ENCODE measurements at places on chromosomes 6 and 20.

DNA sequence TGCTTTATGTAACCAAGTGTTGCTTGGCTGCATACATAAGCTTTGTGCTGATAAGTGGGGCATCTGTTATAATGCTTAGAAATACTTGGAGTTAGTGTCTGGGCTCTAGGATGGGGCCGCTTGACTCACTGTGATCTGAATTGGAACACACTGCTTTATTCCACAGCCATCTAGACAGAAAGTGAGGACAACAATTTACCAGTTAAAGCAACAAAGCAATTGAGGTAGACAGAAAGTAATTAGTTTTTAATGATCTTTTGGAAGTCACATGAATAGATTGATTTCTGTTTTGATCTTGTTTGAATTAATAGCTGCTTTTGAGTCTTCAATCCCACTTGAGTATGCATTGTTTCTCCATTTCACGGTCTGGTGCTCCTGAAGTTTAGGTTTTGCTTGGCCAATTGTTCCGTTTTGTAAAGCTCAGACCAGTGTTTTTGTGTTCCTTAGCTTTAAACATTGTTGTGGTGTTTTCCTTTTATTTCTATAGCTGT, 157.5 kb downstream of the TRMT11 start:
- DNase-seq: no peak

DNA sequence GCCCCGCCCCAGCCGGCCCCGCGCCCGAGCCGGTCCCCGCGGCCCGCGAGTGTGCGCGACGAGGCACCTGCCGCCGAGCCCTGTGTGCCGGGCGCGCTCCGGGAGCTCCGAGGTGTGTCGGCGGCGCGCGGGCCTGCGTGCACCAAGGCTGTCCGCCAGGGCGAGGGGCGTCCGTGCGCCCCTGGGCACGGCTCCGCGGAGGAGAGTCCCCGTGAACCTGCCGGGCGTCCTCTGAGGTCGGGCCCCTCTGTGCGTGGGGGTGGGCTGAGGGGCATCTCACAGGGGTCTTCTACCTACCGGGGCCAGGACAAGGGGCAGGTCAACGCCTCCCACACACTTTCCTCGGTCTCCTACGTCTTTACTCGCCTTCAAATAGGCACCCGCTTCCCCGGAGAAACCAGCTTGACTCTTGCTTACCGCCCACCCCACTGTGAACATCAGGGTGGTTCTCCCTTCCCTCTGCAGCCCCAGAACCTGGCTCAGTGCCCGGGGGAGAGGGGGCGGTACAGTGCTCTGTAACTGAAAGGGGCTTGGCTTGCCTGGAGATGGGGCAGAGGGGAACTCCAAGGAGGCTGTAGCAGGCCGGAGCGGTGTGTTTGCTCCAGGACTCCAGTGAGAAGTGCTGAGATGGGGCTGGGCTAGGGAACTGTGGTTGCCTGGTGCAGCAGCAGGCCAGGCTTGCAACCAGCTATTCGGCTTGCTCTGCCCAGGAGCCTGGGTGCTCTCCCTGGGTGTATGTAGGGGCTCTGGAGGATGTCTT, at the start of gene SAMD10:
Gene SAMD10, minus strand, starts transcription at position 86 of the 760 bp plus-strand sequence. CDS start 175 bp downstream, outside the sequence.
- peak; percentile 62 for DNase-seq

- no peak for DNase-seq
Observed at GRCh38 chr6:89458704-89459103, 25.8 kb downstream of the ANKRD6 start.

DNA sequence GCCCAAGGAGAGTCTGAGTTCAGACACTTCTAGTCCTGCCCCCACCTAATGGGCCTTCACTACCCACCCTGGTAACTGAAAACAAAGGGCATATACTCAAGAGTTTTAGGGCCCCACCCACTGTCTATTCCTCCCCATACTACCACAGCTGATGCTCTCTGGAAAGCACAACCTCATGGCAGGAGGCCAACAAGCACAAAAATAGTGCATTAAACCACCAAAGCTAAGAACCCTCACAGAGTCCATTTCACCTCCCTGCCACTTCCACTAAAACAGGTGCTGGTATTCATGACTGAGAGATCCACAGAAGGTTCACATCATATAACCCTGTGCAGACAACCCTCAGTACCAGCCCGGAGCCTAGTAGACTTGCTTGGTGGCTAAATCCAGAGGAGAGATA, 132.1 kb upstream of the ADGRB3 start:
- no peak for DNase-seq

GRCh38 chr6:117487821-117488220, 5.3 kb downstream of the DCBLD1 start:
- DNase-seq: no peak

DNA sequence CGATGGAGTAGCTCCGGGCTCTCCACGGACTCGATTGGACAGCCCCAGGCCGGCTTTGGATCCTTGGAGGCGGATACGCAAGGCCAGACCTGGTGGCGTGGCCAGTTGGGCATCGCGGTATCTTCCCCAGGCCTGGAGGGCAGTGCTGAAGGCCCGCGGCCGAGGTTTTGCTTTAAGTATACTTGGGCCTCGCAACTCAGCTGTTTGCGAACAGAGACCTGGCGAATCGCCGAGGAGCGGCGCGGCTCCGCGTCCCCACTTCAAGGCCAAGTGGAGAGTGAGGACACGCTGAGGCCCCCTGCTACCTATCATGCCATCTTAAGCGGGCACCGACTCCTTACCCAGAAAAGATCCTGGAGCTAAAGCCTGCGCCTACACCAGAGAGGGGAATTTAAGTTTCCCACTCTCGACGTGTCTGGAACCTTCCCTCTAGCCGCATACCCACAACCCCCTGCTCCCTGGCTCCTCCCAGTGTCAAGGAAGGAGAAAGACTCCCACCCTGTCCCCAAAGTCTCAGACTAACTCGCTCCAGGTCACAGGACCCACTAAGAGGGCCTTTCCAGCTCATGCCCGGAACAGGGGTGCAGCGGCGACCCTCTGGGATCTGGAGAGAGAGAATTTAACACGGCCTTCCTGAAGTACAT, 4.1 kb downstream of the LINC00237 start:
- DNase-seq: no peak

- DNase-seq: no peak
Observed at GRCh38 chr20:38209054-38209675, 44.1 kb upstream of the TGM2 start.

GRCh38 chr20:17936761-17937732, 31.5 kb downstream of the SNX5 start:
- no peak for DNase-seq

GRCh38 chr20:24702501-24703283, 233.3 kb downstream of the SYNDIG1 start:
- no peak for DNase-seq

- DNase-seq: no peak
Observed at GRCh38 chr20:41001497-41001896, 27.1 kb upstream of the TOP1 start.

- DNase-seq: no peak
Observed at GRCh38 chr20:14470231-14470899, 133.0 kb upstream of the FLRT3 start.

DNA sequence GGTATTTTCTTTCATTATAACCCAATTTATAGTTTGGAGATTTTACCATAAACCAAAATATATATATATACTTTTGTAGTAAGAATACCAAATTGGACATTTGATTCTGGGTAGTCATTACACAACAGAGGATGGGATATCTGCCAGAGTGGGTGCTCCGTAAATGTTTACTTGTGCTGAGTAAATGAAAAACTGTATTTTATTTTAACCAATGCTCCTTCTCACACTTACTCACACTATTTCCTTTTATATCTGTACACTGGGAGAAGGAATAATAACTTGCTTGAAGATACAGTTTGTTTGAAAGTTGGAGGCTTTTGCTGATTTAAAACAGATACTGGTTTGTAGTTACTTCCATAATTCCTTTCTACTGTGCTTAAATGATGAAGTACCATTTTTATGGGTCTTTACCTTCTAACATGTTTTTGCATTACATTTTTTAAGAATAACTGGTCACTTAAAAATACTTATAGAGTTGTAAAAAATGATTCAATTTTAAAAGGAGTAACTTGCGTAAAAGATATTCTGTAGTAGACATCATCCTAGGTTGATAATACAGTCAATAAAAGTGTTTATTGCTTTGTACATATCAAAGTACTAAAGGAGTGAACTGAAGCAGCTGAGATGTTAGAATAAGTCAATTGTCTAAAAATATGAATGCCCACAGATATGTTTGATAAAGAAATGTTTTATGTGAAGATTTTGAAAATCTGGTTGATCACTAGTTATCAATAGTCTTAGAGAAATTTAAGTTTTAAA, 411.7 kb downstream of the UTRN start:
- DNase-seq: no peak

DNA sequence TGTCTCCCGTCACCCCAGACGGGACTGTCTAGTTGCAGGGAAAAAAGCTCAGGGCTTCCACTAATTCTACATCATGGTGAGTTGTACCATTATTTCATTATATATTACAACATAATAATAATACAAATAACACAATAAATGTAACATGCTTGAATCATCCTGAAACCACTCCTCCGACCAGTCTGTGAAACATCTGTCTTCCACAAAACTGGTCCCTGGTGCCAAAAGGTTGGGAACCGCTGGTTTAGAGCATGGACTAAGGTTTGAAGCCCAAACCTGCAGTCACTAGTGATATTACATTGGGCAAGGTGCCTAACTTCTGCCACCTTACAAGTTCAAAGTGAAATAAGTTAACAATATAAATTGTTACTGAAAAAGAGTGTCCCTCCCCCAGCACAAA, 175.7 kb downstream of the PDE10A start:
- DNase-seq: no peak

GRCh38 chr20:10419550-10420133, 14.4 kb downstream of the MKKS start:
- DNase-seq: no peak

DNA sequence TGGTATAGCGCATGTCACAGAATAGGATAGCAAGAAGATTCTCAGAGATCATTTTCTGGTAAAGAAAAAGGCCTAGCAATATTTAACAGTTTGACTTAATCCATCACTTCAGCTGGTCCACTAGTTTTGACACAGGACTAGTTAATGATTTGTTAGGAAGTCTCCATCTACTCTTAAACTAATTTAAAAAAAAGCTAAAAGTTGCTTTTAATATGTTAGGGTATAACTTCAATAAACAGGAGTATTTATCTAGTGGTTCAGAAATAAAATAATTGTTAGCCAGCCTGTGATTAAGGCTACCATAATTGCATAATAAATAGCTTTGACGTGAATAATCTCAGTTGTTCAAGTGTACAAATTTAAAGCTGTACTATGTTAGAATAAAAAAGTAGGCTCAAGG, 195.6 kb downstream of the FUT9 start:
- no peak for DNase-seq

DNA sequence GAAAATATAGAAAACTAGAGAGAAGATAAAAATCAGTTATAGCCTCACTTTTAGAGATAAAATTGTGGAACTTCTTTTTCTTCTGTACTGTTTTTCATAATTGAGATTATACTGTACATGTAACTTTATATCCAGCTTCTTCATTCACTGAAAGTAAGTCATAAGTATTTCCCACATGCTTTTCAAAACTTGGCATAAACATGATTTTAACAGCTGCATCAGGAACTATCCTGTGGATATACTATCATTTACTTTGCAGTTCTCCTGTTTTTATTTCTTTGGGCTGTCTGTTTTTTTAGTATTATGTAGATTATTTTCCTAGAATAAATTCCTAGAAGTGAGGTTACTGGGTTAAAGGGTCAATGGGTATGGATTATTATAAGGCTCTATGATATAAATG, 14.8 kb downstream of the DSTN start:
- no peak for DNase-seq

DNA sequence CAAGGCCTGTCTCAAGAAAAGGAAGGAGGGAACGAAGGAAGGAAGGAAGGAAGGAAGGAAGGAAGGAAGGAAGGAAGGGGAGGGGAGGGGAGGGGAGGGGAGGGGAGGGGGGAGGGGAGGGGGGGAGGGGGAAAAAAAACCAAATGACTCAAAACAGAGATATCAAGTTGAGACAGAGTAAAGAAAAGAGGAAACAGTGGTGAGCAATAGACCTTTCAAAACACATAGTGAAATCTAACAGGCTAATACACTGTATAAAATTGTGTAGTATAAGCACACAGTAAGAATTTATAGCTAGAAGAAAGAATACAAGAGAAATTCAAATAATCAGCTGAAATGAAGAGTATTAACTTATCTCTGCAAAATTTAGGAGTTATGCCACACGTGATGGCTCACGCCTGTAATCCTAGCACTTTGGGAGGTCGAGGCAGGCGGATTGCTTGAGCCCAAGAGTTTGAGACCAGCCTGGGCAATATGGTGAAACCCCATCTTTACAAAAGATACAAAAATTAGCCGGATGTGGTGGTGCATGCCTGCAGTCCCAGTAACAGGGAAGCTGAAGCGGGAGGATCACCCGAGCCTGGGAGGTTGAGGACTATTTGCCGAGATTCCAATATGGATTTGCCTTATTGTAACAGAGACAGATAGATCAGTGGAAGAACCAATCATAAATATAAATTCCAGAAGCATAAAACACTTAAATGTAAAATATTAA, 123.2 kb downstream of the PRND start:
- DNase-seq: no peak

- no peak for DNase-seq
Observed at GRCh38 chr6:93047033-93047432, 372.3 kb downstream of the EPHA7 start.

- DNase-seq: no peak
Observed at GRCh38 chr6:129312880-129313279, 397.1 kb downstream of the ARHGAP18 start.

- no peak for DNase-seq
Observed at GRCh38 chr6:7087066-7087465, 20.7 kb upstream of the RREB1 start.

DNA sequence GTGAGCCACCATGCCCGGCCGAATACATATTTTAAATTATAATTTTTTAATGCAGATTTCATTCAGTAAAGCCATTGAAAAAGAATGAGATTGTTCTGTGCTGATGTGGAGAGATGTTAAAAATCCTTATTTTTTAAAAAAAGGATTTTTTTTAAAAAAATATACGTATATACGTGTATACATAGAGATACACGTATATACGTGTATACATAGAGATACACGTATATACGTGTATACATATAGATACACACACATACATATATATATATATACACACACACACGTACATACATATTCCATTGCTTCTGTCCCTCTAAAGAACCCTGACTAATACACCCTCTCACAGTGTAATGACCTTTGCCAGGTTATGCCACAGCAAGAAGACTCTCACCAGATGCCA, 23.8 kb upstream of the TBC1D7 start:
- no peak for DNase-seq

DNA sequence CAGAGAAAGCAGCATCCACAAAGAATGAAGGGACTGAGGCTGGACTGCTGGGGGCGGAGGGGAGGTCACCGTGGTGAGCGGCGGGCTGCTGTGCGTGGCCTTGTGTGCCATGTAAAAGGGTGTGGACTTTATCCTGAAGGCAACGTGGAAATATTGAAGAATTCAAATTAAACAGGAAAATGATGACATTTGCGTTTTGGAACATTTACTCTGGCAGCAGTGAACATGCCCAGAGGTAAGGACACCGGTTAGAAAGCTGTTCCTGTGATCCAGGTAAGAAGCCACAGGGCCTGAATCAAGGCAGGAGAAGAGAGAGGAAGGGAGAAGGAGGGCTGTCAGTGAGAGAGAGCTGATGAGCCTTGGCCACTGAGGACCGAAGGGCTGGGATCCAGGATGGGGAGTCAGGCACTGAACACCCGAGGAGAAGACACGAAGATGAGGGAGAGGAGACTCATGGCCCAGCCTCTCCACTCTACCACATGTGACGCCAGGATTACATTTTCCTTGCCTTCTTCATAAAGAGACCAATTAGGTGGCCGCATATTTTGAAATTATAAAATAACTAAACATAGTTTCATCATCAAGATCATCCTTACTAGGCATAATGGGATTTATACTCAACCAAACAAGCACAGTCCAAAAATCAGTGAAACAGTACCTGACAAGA, 58.4 kb downstream of the TRAM2 start:
- no peak for DNase-seq

- DNase-seq: no peak
Observed at GRCh38 chr6:37893257-37893656, 73.7 kb downstream of the ZFAND3 start.

Data from effector memory CD8-positive, alpha-beta T cell (primary cell).